ENCODE measurements at places on chromosomes 5 and 9. TPM values are rescaled to one million over a fixed set of nuclear protein-coding genes. Genes with fewer than 3 reads are reported as not detected.

BRIX1 gene
- total RNA-seq, result 21.3 TPM

NR5A1 gene
- total RNA-seq, result not detected

DNA sequence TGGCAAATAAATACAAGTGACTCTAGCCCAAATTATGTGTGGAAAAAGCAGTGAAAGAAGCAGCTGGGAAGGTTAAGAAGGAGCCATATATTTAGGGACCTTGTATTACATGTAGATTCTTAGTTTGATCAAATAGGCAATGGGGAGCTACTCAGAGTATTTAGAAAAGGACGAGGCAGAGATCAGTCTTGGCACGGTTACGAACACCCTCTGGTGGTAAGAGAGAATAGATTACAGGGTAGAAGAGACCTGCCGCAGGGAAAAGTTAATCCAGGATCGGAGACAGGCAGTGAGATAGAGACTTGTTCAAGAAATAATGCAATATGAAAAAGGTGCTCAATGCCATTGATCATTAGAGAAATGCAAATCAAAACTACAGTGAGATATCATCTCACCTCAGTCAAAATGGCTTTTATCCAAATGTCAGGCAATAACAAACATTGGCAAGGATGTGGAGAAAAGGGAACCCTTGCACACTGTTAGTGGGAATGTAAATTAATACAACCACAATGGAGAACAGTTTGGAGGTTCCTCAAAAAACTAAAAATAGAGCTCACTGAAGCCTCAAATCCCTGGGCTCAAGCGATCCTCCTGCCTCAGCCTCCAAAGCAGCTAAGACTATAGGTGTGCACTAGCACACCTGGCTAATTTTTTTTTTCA is 12.0 kb downstream of the INIP start:
- H3K36me3 ChIP-seq, result peaks cover 15% of the 10 kb centered on the region
- no peak overlapping the region for H3K4me3 ChIP-seq
- no peaks in the 10 kb centered on the region for H3K4me1 ChIP-seq

DNA sequence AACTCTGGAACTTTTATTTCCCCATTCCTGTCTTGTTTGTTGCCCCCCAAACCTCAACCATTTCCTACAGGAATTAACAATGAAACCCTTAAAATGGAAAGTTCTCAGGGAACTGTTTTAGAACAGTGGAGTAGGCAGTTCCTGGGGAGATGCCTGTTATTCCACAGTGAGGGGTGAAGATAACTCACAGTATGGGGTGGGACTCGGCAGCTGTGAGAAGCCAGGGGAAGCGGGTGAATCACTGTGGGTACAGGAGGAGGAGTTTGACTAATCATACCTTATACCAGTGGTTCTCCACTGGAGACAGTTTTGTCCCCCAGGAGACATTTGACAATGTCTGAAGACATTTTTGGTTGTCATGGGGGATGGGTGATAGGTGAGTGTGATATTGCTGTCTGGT is 36.9 kb upstream of the GLRA1 start:
- H3K27ac ChIP-seq, result no peak overlapping the region
- H3K27me3 ChIP-seq, result no peaks in the 10 kb centered on the region
- DNase-seq, result no peak
- H3K4me3 ChIP-seq, result no peak overlapping the region
- H3K4me1 ChIP-seq, result no peaks in the 10 kb centered on the region

DNA sequence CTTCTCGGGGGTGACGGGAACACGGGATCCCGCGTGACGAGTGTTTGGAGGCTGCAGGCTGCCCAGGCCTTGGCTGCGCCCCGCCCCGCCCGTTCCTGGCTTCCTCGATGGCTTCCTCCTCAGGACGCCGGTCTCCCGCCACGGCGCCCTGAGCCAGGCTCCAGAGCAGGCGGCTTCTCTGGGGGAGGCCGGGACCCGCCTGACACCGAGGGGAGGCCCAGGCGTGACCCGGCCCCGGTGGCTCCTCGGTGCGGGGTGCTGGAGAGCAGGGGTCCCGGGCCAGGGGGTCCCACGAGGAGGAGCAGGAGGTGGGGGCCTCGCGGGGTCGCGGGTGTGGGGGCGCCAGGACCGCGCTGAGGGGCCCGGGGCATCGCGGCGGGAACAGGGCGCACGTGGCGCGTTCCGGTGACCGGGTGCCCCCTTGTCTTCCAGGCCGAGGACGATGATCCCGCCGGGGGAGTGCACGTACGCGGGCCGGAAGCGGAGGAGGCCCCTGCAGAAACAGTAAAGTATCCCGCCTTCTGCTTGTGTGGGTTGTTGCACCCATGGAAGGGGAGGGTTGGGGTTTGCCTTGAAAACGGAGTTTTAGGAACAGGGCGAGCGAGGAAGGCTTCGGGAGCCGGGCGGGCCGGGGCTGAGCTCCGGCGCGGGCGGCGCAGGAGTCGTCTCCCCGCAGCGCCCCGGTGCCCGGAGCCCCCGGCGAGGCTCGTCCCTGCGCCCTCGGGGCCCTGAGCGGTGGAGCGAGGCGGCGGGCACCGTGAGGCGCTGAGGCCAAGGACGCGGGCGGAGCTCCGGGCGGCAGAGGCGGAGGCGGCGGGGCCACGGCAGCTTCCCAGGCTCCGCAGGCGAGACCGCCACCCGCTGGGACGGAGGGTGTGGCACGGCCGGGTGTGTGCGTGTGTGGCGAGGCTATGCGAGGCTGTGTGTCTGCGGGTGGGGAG is 22.2 kb downstream of the AHRR start:
- peak overlapping the region; percentile 50 for H3K27ac ChIP-seq
- DNase-seq, result no peak
- no peaks in the 10 kb centered on the region for H3K36me3 ChIP-seq
- no peaks in the 10 kb centered on the region for H3K4me1 ChIP-seq
- no peaks in the 10 kb centered on the region for H3K27me3 ChIP-seq

DNA sequence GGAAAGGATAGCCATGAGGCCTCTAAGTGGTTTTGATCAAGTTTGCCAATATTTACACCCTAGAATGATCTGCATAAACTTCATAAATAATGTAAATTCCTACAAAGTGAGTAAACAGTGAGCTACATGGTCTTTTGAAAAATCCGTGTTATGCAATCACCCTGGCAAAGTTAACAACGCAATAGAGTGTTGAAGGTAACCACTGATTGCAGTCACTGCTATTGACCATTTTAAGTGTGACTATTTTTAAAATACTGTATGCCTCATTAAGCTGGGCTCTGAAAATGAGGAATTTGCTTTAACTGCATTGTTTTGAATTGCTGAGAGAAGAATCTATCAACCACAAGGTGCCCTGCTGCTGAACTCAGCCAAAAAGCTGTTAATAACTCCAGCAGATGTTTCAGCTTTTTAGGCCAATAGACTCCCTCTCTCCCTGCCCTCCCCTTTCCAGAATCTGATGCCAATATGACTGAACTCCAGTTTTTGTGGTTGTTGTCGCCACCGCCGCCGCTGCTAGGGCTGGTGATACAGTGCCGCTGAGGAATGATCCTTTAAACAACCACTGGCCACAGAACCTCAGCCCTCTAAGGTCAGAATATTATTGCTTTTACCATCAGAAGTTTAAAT is 35.3 kb upstream of the SMARCA2 start:
- H3K4me3 ChIP-seq, result no peak overlapping the region
- DNase-seq, result peak; percentile 14
- H3K36me3 ChIP-seq, result no peaks in the 10 kb centered on the region
- no peak overlapping the region for H3K27ac ChIP-seq
- no peaks in the 10 kb centered on the region for H3K27me3 ChIP-seq
- H3K4me1 ChIP-seq, result no peaks in the 10 kb centered on the region

DNA sequence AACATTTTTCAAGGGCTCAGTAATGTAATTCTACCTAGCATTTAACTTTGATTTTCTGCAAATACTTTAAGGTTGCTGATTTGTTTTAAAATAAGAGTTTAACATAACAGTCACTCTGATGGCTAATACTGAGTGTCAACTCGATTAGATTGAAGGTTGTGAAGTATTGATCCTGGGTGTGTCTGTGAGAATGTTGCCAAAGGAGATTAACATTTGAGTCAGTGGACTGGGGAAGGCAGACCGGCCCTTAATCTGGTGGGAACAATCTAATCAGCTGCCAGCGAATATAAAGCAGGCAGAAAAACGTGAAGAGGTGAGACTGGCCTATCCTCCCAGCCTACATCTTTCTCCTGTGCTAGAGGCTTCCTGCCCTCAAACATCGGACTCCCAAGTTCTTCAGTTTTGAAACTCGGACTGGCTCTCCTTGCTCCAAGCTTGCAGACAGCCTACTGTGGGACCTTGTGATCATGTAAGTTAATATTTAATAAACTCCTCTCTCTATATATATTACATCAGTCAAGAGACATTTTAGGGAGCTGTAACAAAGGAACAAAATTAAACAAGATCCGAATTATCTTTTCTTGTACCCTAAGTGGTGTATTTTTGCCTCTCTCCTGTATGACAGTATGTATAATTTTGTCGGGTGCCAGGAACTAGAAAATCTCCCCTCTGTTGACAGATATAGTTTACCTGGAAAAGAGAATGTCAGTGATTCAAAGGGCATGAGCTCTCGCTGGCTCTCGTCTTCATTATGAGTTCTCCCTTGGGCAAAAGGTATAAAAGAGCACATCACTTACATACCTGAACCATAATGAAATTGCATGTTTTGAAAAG is 576.1 kb downstream of the LRRC70 start:
- H3K27me3 ChIP-seq, result no peaks in the 10 kb centered on the region
- no peak for DNase-seq
- H3K27ac ChIP-seq, result no peak overlapping the region
- peaks cover 2% of the 10 kb centered on the region for H3K36me3 ChIP-seq

DNA sequence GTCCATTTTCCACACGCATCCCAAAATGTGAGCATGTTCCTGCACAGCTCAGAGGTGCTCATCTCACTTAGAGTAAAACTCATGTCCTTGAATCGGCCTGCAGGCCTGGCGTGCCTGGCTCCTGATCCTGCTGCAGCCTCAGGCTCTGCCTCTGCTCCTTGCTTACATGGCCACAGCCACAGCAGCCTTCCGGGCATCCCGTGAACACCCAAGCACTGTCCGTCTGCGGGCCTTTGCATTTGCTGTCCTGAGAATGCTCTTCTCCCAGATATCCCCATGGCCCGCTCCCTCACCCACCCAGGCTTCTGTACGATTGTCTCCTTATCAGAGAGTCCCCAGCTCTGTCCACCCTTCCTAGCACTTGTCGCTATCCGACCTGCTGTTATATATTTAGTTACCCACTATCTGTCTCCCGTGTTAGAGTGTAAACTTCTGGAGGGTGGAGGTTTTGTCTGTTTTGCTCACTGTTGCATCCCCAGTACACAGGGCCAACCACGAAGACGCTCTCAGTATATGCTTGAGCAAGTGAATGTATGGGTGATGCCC is 21.9 kb downstream of the FGF18 start:
- H3K4me1 ChIP-seq, result no peaks in the 10 kb centered on the region
- no peaks in the 10 kb centered on the region for H3K27me3 ChIP-seq
- H3K4me3 ChIP-seq, result no peak overlapping the region
- no peaks in the 10 kb centered on the region for H3K36me3 ChIP-seq
- H3K27ac ChIP-seq, result no peak overlapping the region

- no peak overlapping the region for H3K4me3 ChIP-seq
- no peaks in the 10 kb centered on the region for H3K27me3 ChIP-seq
- no peak overlapping the region for H3K27ac ChIP-seq
- DNase-seq, result no peak
Measured at GRCh38 chr9:75788006-75788634, 102.4 kb upstream of the PCSK5 start.
